Cortex of kidney (tissue), 1 donor: ENCODE measurements at places on chromosomes 6 and 20.

DNA sequence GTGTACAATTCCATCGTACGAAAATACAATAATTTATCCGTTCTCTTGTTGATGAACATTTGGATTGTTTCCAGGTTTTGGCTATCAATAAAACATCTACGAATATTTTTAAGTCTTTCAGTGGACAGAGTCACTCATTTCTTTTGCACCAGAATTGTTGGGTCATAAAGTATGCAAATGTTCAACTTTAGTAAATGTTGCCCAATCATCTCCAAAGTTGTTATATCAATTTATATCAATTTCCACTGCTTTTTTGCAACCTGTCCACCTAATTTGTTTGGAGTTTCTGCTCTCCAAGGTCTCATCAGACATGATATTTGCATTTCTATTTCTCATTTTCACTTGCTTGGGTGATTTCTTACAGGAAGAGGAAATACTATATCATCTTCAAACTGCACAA lies 10.5 kb downstream of the TMEM239 start:
- no peak for DNase-seq

- DNase-seq = no peak
Observed at GRCh38 chr6:32114796-32115195, 5.7 kb upstream of the TNXB start.

GRCh38 chr20:38315290-38315966 lies 11.5 kb downstream of the BPI start:
- no peak for DNase-seq

DNA sequence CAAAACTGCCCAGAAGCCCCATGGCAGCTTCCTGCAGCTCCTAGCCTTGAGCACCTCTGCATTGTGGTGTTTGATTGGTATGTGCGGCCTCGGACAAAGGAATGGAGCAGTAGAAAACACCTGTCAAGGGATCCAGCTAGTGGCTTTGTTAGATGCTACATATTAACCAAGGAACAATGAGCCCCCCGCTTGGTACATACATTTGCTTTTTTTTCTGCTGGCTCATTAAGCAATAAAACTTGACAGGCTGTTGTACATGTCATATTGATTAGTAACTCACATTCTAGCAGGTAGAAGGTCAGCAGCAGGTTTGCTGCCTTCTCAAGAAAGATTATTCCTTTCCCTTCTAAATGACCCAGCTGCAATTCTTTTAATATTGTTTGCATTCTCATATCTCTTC lies 937 bp downstream of the SPACA1 start:
- DNase-seq = no peak

DNA sequence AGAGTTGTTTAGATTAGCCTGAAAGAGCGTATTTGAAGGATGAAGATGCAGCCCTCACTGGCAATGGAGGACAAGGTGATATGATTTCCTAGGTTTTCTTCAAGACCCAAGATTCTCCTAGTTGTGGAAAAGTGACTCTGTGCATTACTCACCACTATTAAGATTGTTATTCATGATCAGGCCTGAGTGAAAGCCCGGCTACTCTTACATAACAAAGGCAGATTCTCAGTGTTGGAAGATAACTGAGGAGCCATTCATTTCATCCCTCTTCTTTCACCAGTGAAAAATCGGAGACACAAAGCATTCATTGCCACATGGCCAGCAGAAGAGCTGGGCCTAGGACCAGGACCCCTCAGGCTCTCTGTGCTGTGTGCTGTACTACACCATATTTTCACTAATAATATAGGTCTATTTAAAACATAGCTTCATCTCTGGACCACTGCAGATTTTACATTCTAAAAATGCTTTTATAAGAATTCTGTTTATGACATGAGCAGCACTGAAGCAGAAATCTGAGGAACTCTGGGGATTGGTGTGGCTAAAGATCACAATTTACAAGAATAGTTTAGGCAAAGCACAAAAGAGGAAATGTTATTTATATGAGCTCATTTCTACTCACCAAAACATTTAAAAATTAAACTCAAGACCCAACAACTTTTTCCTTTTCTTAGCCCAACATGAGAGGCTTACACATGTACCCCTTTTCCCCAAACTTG lies 181.9 kb upstream of the CCN2 start:
- no peak for DNase-seq

GRCh38 chr20:63166193-63167020 lies 49.5 kb downstream of the YTHDF1 start:
- DNase-seq = no peak

- no peak for DNase-seq
Observed at GRCh38 chr6:15336900-15337560, 91.2 kb downstream of the JARID2 start.

DNA sequence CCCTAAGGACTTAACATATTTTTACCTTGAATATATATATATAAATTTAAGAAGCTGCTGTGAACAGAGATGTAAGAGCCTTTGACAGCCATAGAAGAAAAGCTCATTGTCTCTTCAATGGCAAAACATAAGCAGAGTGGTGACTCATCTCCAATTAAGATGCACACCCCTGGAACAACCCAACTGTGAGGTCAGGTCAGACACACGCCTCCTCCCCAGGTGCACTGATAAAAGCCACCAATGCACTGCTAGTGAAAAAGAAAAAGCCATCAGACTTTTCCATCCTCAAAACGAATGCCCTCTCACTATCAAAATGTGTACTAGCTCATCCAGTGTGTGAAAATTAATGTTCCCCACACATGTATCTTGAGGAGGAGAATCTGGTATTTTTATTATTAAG lies 100.1 kb downstream of the SMLR1 start:
- no peak for DNase-seq

- no peak for DNase-seq
Observed at GRCh38 chr6:3484192-3484591, 27.3 kb upstream of the SLC22A23 start.

GRCh38 chr20:2313316-2313715 lies 17.5 kb downstream of the TGM3 start:
- DNase-seq = no peak

- DNase-seq = no peak
Observed at GRCh38 chr20:41784209-41784958, 166.2 kb upstream of the CHD6 start.

- DNase-seq = no peak
Observed at GRCh38 chr6:5098501-5099270, 13.5 kb downstream of the PPP1R3G start.

- no peak for DNase-seq
Observed at GRCh38 chr6:22030730-22031619, 265.9 kb downstream of the PRL start.

- DNase-seq = no peak
Observed at GRCh38 chr20:10902174-10902573, 228.4 kb upstream of the JAG1 start.

DNA sequence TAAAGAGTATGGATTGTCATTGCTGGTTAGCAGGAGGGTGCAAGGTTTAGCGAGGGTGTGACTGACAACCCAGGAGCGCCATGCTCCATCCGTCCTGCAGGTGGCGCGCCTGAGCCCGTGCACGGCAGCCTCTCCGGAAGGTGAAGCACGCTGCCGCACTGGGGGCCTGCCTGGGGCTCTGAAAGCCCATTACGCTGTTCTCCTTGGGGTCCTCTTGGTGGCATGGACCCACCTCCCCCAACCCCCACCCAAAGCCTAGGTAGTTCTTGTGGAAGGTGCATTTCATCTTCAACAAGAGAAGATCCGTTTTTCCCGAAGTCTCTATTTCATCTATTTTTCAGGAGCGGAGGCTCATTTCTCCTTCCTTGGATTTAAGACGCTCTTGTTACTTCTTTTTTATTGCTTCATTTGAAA lies 197.4 kb upstream of the KCNG1 start:
- no peak for DNase-seq

DNA sequence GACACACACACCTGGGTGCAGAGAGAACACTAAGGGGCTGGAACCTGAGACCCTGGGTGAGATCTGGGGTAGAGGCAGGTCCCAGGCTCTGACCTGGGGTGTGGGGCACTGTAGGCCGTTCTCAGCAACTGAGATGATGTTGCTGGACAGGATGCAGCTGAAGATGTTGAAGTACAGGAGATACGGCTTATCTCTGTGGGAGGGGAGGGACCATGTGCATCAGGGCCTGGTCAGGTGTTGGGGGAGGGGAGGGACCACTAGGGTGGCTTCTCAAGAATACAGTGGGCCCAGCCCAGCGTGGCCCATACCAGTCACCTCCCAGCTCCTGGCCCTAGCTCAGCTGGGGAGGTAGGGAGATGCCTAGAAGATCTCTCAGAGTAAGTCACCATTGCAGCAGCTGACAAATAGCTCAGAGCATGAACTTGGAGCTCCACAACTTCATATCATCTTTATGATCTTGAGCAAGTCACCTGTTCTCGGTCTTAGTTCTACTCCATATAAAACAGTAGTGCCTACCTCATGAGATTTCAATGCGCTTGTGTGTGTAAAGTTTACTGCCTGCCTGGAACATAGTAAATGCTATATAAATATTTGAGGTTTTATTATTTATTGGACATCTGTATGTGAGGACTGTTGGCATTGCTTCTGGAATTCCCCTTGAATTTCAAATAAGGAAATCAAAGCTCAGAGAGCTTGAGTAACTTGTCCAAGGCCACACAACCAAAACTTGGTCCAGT lies 3.8 kb downstream of the SLC44A4 start:
- DNase-seq = no peak

DNA sequence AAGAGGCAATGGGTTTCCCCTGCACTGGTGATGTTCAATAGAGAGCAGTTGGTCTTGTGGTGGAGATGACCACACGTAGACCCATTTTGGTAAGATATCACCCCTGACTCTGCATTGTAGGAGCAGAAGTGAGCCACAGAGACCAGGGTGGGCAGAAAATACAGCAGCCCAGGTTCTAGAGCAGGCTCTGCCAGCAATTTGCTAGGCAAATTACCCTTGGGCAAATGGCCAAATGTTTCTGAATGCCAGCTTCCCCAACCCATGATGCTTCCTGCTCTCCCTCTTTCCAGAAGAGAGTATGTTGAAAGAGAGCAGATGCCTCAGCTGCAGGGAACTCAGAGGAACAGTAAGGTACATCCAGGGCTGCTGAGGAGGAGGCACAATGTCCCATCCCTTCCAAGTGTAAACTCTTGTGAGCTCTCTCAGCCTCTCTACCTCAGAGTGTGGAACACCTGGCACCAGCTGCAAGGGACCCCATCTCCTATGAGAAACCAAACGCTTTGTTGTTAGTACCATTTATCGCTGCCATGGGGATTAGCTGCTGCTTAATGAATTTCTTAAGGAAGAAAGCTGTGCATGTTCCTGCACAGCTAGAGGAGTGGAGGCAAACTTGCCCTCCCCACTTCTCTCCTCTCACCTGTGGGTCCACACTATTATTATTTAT lies 317.5 kb upstream of the MOCS1 start:
- DNase-seq = no peak

DNA sequence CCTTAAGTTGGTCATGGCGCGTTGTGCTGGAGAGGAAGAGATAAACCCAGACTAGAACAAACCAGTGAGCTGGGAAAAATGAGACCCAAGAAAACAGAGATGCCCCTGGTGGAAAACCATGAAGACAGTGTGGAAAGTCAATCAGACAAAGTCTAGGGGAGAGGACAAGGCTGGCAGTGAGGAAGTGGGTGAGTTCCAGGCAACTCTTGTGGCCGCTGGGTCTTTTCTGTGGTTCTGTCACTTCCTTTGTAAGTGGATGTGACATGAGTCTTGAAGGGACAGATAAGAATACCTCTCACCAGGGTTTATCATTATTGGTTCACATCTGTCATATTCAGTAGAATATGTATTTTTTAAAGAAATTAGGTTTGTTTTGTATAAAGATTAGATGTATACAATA lies 738.4 kb downstream of the DHX35 start:
- no peak for DNase-seq

- no peak for DNase-seq
Observed at GRCh38 chr6:47209632-47210031, 100.1 kb downstream of the TNFRSF21 start.

DNA sequence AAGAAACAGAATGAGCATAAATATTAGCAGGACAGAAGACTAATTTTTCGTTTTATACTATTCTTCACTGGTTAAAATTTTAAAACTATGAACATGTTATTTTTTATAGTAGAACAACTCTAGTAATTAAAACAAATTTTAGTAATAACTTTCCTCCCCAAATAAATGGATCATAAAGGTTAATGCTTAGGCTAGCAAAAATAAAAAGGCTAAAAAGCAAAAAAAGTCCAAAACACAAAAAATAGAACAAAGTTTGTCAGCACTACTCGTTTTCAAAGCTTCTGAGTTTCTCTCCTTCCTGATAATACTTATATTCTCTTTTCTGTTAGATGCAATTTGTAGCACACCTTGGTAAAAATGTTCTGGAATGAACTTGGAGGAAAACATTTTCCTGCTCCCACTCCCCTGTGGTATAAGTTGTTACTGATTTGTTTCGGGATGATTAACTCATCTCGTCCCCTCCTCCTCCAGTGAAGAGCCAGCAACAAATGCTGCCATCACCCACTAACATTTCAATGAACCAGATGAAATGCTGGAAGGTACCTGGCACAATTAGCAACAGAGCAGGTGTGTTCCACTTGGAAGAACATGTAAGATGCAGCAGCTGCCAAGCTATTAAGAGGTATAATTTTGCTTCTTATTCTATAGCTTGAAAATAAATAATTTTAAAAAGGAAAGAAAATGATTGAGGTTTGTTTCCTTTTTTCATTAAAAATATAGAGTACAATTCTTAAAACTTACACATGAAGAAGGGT lies 130.5 kb downstream of the MYB start:
- DNase-seq = no peak

DNA sequence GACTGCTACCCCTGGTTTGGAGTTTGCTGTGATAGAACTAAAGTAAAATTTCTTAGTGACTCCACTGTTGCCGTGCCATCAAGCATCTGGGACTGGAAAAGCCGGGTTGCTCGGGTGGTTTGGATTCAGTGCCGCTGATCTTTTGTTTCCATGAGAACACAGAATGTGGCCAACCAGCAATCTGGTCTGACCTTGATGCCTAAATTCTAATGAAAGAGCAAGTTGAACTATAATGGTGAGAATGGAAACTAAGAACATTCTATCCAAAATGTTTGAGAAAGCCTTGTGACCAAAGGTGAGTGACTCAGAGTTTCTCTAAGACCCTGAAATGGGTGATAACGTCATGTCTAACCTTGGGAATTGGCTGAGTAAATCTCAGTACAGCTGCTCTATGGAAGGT lies 9.9 kb upstream of the PI16 start:
- no peak for DNase-seq

- no peak for DNase-seq
Observed at GRCh38 chr6:34412643-34413214, 13.1 kb downstream of the RPS10 start.

DNA sequence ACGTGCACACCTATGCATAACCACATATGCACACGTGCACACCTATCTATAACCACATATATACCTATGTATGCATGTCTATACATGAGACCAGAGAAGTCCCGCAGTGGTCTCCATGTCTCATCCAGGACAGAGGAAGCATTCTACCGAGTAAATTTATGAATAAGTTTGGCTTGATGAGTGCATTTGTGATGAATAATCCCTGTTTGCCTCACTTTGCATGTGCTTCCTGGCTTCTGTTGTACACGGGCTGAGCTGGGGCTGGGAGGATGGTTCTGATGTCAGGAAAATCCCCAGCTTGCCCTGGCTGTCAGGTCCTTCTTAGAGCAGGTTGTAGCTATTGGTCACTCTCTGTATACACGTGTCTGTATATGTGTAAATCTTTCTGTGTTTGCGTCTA lies 157.6 kb upstream of the RPS6KA2 start:
- no peak for DNase-seq
